ENCODE measurements at places on chromosomes 3 and 15.

- no peak for DNase-seq
These were observed 751.2 kb downstream of the NR2F2 start for GRCh38 chr15:97081666-97082226.

DNA sequence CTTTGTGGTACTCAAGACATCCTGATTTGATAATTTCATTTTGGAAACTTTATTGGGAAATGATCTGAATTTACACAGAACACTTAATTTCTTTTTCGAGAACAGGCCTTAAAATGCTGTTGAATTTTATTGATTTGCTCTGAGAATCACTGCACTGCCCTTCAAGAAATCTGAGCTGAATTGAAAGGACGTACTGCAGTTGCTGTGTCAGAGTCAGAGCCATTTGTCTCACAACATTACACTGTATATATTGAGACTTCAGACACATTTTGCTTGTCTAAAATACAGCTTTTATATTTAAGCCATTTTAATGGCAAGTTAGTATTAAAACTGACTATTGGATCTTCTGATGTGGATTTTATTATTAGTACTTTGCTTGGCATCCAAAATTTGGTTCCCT is 504.1 kb downstream of the NLGN1 start:
- no peak for DNase-seq

- no peak for DNase-seq
These were observed 161.4 kb downstream of the WNT7A start for GRCh38 chr3:13718436-13718835.

DNA sequence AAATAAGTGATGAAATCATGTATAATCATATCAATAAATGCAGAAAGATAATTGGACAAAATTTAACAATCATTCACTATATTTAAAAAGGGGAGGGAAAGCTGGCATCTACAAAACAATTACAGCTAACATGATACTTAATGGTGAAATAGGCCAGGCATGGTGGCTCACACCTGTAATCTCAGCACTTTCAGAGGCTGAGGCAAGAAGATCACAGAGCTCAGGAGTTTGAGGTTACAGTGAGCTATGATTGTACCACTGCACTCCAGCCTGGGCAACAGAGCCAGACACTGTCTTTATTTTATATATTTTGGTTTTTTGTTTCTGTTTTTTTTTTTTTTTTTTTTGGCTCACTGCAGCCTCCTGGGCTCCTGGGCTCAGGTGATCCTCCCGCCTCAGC is 12.1 kb downstream of the EDC3 start:
- DNase-seq, result no peak

GRCh38 chr3:186854954-186855353 is 12.4 kb downstream of the ADIPOQ start:
- DNase-seq, result no peak

- DNase-seq, result no peak
These were observed 413.1 kb upstream of the ARRDC4 start for GRCh38 chr15:97547381-97547780.

DNA sequence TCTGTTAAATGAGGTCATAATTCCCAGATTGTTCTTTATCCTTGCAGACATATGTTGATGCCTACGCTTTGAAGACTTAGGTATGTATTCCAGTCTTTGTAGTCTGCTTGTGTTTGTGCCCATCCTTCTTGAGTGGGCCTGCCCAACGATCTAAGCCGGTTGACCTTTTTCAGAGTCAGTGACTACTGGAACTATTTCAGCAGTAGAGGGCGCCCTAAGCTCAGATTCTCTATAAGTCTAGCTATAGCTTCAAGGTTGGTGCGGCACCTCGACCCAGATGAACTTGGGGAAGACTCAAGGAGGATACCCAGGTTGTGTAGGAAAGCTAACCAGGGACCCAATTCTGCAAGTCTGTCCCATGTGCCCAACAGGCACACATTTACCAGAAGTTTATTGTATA is 228.8 kb upstream of the PPP2R3A start:
- DNase-seq, result no peak

- no peak for DNase-seq
These were observed 31.5 kb downstream of the SLC41A3 start for GRCh38 chr3:126052196-126053058.

- no peak for DNase-seq
These were observed 67.1 kb downstream of the APBA2 start for GRCh38 chr15:28952666-28953491.

GRCh38 chr15:66043264-66043663 is 174.0 kb downstream of the RAB11A start:
- no peak for DNase-seq

GRCh38 chr3:178310949-178311348 is 225.3 kb upstream of the KCNMB2 start:
- DNase-seq, result no peak

GRCh38 chr15:44102675-44103254 is 92.3 kb downstream of the FRMD5 start:
- DNase-seq, result no peak

DNA sequence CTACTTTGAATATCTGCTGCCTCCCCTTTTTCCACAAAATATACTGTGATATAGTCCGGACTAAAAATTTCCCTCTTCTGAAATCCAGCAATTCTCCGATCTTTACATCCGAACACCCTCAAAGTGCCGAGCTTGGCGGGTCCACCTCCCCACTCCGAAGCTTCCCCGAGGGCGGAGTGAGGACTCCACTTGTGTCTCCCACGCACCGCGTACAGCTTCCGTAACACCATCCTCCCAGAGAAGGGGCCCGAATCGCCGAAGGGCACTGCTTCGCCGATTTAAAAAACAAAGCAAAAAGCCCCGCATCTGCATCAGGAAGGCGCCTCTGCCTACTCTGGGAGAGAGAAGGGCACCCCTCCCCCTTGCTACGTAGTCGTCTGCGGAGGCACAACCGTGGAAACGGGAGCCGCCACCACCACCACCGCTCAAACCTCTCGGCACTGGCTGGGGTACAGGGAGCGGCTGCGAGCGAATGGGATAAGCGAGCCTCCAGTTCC is 551 bp downstream of the NCBP2 start:
- DNase-seq, result peak; percentile 24

- DNase-seq, result no peak
These were observed 75.7 kb upstream of the TPRG1 start for GRCh38 chr3:189096092-189096491.

DNA sequence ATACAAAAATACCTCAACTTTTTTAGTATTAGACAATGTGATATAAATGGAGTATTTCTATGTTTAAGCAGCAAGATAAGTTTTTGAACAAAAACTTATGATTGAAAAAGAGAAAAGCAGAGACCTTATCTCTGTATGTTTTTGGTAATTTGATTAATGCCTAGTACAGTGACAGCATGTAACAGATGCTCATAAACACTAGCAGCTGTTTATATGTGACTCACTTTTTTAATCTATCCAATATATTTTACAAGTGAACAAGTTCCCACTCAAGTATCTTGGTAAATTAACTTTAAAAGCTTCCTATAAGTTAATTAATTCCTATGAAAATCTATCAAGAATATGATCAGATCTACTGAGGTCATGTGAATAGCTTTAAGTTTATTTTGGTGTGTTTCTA is 55.1 kb downstream of the NGLY1 start:
- no peak for DNase-seq

DNA sequence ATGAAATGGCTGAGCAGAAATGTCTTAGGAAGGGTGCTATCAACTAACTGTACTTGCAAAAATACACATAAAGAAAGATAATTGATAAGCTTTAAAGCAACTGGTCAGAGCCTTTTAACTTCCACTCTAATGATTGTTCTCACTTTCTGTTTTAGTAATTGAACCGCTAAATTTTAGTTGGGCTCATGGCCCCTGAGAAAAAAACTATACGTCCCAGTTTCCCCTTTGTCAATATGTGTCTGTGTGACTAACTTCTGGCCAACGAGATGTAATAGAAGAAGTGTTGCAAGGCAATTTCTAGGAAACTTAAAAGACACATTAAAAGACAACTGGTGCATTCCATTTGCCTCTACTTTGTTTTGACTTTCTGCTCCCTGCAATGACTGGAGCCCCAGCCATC is 223.9 kb downstream of the NR1D2 start:
- no peak for DNase-seq

- DNase-seq, result no peak
These were observed 24.9 kb upstream of the THRB start for GRCh38 chr3:24519368-24520100.

DNA sequence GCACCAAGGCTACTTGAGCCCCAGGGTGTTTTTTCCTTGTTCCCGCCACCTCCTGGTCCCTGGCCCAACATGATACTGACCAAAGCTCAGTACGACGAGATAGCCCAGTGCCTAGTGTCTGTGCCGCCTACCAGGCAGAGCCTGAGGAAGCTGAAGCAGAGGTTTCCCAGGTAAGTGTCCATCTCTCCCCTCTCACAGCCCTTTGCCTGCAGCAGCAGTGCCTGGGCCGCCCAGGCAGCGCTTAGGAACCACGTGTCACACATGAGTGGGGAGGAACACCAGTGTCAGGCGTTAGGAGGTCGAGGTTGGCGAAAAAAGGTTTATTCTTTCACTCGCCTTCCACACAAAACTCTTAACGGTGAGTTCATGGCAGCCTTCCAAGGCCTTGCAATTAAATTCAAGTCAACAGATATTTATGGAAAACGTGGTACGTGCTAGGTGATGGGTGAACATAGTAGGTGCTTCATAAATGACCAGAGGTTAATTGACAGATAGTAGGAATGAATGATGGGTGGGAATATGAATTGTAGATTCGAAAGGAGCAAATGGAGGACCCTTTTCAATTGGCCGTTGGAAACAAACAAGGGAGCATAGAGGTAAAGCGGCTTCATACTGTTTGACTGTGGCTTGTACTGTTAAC is 486 bp downstream of the CDIN1 start:
- DNase-seq, result peak; percentile 73

- DNase-seq, result no peak
These were observed 29.2 kb upstream of the CNTN3 start for GRCh38 chr3:74643636-74644035.

DNA sequence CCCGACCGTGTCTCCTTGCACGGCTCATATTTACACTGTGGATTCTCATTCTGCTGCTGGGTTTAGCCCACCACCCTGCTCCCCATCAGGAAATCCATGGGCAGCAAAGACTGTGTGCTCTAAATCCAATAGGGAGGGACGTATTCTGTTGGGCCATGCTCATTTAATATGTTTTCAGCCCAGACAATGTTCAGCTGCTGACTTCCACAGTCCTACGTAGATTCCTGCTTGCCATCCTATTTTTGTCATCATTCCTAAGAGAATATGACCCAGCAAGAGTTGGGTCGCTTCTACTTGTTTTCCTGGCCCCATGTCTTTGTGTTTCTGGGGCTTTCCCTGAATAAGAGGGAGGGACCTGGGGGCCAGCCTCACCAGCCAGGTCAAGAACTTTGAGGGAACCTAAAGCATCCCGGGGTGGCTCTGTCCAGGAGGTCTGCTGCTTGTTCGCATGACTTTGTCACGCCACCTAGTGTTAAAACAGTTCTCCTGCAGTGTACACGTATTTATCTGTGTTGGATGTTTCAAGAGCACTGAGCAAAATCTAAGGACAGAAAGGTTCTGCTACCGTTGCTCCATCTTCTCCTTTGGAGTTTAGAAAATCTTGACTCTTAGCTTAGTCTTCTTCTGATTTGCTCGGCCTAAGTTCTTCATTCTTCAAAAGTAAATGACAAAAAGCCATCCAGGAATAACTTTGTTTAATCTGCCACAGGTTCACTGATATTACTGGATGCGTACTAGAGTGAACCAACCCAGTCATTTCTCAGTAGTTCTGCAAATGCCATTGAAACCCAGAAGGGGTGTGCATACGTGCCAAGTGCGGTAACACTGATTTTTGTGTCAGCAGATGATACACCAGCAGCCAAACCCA is 79.8 kb upstream of the NR2E3 start:
- no peak for DNase-seq

DNA sequence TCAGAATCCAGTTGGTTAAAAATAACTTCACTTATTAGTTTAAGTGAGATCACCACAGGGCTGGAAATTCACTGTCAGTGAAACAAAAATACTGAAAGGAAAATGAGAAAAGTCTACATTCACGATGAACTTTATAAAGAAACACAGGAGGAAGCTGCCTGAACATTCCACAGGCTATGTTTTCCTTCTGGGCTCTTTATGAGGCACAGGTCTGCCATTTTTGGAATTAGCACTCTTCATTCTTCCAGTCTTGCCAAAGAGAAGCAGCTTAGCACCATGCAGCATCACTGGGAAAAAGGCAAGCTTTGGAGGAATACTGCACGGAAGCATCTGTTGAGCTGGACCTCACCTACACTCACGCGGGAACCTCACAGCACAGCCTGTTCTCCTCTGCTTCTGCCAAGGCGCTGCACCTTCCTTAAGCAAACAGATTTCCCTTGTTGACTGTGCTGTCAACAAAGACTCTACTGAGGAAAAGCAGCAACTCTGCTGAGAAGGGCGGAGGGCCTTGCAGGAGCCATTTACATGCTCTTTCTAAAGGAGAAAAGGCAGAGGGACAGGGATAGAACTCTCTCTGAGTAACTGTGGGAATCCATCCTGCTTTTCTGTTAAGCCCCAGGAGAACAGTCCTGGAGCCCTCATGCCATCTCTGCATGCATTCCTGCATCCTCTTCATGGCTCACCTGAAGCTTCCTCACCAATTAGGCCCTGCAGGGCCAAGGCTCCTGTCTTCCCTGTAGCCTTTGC is 15.7 kb downstream of the SUSD5 start:
- DNase-seq, result no peak

DNA sequence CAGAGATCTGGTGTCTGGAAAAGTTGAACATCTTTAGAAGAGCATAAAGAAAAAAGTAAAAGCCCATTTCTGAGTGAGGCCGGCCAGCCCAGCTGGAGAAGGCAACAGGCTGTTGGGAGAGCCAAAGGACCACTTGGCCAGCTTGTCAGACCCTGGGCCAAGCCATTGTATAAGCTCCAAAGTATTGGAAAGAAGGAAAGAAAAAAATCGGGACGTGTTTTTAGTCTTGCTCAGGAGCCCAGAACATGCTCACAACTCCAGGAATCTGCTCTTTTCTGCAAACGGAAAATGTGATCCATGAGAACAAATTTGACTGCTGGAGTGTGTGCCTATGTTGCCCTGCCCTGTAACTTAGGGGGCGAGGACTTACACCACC is 10.4 kb upstream of the CLPX start:
- no peak for DNase-seq
